ENCODE measurements at places on chromosomes 4 and X.
A peak's percentile ranks its signal among the peaks of the same experiment; 100 is the strongest.

- peak; percentile 6 for DNase-seq
Observed at GRCh38 chrX:51395810-51396728, 63.4 kb downstream of the NUDT10 start.

GRCh38 chr4:48191758-48192157 is 57.7 kb upstream of the TXK start:
- no peak for DNase-seq

GRCh38 chr4:186190581-186191199 is 677 bp upstream of the CYP4V2 start:
- peak; percentile 26 for DNase-seq

GRCh38 chr4:34935739-34936138 is 1308.6 kb downstream of the ARAP2 start:
- DNase-seq: no peak

GRCh38 chrX:78527263-78527662 is 131.9 kb downstream of the RTL3 start:
- no peak for DNase-seq

DNA sequence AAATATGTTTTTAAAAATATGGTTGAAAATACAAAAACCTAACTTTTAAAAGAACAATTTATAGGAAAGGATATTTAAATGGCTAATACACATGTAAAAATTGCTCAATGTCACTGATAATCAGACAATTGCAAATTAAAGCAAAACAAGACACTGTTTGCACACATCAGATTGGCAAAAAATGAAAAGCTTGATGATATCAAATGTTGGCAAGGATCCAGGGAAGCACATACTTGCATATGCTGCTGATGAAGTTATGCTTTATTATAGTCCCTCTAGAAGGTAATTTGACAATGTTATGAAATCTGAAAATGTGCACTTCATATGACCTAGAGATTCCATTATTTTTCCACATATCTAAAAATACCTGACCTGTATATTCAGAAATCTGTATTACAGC is 45.7 kb upstream of the EPGN start:
- DNase-seq: no peak

All from activated CD8-positive, alpha-beta memory T cell treated with anti-CD3 and anti-CD28 coated beads for 48 hours (primary cell).